ENCODE measurements at places on chromosomes 1 and 21. TPM values are rescaled to one million over a fixed set of nuclear protein-coding genes. Genes with fewer than 3 reads are reported as not detected.

Gene WNT2B
- 0.59 TPM for polyA plus RNA-seq

Gene CACNA1S
- not detected for polyA plus RNA-seq

Gene CAMK1G
- not detected for polyA plus RNA-seq

Gene TEKT2
- polyA plus RNA-seq: not detected

Gene GABPA
- 19.5 TPM for polyA plus RNA-seq

DNA sequence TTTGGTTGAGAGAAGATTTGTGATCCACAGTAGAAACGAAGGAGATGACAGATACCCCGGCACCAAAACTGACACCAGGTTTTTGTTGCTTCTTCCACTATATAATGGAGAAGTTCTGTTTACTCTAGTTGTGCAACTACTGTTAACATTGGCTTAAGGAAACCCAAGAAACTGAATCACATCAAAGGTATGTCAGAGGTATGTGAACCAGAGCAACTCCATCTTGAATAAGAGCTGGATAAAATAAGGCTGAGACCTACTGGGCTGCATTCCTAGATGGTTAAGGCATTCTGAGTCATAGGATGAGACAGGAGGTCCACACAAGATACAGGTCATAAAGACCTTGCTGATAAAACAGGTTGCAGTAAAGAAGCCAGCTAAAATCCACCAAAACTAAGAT, 173.7 kb upstream of the CAMK1G start:
- H3K4me1 ChIP-seq: no peaks in the 10 kb centered on the region
- peaks cover 18% of the 10 kb centered on the region for H3K27me3 ChIP-seq
- no peaks in the 10 kb centered on the region for H3K36me3 ChIP-seq
- no peak overlapping the region for H3K27ac ChIP-seq

GRCh38 chr1:174114788-174115448, 44.4 kb upstream of the RABGAP1L start:
- peaks cover 8% of the 10 kb centered on the region for H3K4me1 ChIP-seq
- H3K27me3 ChIP-seq: no peaks in the 10 kb centered on the region
- peak; percentile 24 for DNase-seq
- no peaks in the 10 kb centered on the region for H3K36me3 ChIP-seq
- H3K27ac ChIP-seq: no peak overlapping the region

DNA sequence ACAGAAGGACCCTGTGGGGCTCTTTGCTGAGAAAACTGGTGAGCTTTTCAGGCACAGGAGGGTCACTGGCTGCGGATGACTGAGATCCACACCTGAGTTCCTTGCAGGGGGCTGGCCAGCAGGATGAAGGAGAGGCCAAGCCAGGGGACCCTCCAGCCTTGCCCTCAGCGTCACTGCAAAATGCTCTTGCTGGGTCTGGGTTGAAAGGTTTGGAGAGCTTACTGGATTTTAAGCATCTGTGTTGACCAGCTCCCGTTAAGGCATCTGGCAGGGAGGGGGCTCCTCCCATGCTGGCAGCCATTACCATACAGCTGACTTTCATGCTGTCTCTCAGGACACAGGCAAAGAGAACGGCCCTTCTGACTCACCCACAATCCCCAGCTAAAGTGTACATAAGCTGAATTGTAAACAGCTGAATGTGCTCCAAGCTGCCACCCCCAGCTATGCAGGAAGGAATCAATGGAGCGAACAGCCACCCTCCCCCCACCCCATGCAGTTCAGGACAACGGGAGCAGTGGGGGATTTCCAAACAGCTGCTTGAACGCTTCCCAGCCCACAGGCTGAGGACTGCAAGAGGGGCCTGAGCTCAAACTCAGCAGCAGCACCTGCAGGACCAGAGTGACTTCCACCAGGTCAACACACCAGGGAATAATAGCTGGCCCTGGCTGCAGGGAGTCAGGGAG, 21.3 kb upstream of the A3GALT2 start:
- no peak overlapping the region for H3K27ac ChIP-seq
- H3K27me3 ChIP-seq: no peaks in the 10 kb centered on the region
- DNase-seq: no peak
- no peaks in the 10 kb centered on the region for H3K36me3 ChIP-seq

GRCh38 chr1:224996266-224996665, 66.8 kb downstream of the DNAH14 start:
- no peak for DNase-seq
- H3K36me3 ChIP-seq: peaks cover 9% of the 10 kb centered on the region
- H3K27ac ChIP-seq: no peak overlapping the region
- H3K4me1 ChIP-seq: no peaks in the 10 kb centered on the region

DNA sequence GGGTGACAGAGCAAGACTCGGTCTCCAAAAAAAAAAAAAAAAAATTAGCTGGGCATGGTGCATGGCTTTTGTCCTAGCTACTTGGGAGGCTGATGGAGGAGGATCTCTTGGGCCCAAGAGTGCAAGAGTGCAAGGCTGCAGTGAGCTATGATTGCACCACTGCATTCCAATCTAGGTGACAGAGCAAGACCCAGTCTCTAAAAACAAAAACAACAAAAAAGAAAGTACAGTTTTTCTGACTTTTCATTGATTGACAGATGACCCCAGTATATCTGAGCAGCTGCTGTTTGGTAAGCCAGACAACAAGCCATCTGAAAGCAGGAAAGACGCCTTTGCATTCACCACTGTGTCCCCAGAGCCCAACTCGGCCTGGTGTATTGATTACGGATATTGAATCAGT, 10.9 kb upstream of the DPT start:
- H3K4me3 ChIP-seq: no peak overlapping the region
- H3K27ac ChIP-seq: no peak overlapping the region
- H3K27me3 ChIP-seq: peaks cover 7% of the 10 kb centered on the region
- DNase-seq: no peak

DNA sequence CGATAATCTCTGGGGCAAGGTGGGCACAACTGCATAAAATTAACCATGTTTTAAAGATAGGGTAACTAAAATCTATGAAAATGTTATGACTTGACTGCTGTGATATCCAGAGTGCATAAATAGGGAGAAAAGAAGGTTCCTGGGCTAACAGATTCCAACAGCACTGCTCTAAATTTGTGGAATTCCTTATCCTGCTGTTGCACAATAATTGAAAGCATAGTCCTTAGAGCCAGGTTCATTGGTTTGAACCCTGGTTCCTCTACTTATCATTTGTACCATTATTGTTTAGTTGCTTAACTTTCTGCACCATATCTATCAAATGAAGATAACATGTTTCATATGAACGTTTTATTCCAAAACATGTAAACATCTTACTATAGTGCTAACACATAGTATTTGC, 219.0 kb downstream of the NUF2 start:
- no peak overlapping the region for H3K4me3 ChIP-seq
- H3K27ac ChIP-seq: no peak overlapping the region
- no peak for DNase-seq
- no peaks in the 10 kb centered on the region for H3K36me3 ChIP-seq
- H3K27me3 ChIP-seq: no peaks in the 10 kb centered on the region
- no peaks in the 10 kb centered on the region for H3K4me1 ChIP-seq

- H3K27ac ChIP-seq: no peak overlapping the region
- H3K4me3 ChIP-seq: no peak overlapping the region
- peaks cover 38% of the 10 kb centered on the region for H3K27me3 ChIP-seq
- DNase-seq: no peak
- H3K4me1 ChIP-seq: peaks cover 13% of the 10 kb centered on the region
These were observed 4.4 kb downstream of the ATP1B1 start for GRCh38 chr1:169110689-169111447.

- no peak for DNase-seq
- H3K4me1 ChIP-seq: peaks cover 11% of the 10 kb centered on the region
- no peak overlapping the region for H3K4me3 ChIP-seq
These were observed 1.4 kb upstream of the S100A16 start for GRCh38 chr1:153614189-153614900.

DNA sequence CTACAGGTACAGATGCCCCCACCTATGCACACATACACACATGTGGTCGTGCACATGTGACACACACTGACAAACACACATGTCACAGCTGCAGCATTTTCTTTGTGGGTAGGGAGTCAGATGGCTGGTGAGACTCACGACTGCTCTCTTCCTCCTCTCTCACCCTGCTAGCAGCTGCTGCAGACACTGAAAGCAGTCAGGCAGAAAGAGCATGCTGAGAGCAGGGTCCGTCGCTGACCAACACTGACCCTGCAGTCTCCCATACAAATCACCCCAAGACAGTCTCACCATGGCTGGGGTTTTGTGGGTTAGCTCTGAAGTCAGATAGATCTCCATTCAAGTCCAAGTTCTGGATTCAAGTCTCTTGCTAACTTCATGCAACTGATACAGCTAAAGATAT, 188.3 kb downstream of the ASTN1 start:
- H3K27me3 ChIP-seq: peaks cover 10% of the 10 kb centered on the region
- H3K4me3 ChIP-seq: no peak overlapping the region
- DNase-seq: no peak

DNA sequence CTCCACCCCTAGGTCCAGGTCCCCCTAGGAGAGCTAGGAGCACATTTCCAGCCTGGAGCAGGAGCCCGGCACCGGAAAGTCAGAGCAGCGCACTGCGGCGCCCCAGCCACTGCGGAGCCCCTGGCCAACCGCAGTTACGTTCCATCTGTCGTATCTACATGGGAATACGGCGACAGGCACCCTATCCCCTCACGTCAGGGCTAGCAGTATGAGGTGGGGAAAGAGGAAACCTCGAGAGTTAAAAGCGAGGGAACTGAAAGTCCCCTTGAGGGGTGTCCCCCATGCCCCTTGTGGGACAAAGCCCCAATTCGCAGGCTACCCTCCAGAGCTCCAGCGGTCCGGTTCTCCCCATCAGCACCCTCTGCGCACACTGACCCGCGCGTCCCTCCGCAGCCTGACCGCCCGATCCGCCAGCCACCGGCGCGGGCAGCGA, 995 bp downstream of the COLGALT2 start:
- peak; percentile 17 for DNase-seq
- H3K36me3 ChIP-seq: peaks cover 10% of the 10 kb centered on the region
- H3K4me3 ChIP-seq: peak overlapping the region; percentile 66
- no peak overlapping the region for H3K27ac ChIP-seq

Data from naive B cell (primary cell).